EH (cell line): ENCODE measurements at places on chromosomes 5 and 9.

DNA sequence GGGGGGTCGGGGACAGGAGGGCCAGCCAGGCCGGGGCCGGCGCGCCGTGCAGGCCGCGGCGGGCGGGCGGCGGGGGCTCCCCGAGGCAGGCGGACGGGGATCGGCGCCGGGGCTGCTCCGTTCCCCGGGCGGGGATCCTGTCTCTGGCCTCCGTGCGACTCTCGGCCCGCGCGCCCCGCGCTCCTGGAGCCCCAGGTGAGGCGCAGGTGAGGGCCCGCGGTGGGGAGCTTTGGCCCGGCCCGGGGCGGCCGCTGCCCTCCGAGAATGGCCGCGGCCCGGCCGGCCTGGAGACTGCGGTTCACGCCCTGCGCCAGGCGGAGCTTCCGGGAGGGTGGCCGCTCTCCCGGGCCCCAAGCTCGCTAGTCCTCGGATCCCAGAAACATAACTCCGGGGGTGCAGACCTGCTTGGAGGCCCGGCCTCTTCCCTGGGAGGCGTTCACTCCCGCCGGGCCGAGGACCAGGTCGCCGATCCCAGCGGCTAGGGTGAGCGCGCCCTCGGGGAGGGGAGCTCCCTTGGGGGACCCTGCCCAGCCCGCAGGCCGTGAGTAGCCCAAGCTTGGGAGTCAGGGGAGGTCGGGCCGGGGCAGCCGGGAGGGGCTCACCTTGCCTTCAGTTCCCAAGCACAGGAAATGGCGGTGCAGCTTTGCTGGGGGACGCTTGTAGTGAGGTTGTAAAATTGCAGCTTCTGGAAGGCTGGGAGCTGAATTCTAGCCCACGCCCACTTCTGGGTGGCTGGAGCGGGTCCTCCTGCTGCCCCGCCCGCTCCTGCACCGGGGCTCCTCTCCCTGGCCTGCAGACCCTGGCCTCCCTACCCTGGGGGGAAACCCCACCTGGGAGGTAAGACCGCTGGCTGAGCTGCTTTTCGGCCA lies 723 bp downstream of the PPP1R26 start:
- DNase-seq: peak; percentile 54

GRCh38 chr5:120252839-120253238 lies 211.3 kb upstream of the PRR16 start:
- DNase-seq: peak; percentile 31

DNA sequence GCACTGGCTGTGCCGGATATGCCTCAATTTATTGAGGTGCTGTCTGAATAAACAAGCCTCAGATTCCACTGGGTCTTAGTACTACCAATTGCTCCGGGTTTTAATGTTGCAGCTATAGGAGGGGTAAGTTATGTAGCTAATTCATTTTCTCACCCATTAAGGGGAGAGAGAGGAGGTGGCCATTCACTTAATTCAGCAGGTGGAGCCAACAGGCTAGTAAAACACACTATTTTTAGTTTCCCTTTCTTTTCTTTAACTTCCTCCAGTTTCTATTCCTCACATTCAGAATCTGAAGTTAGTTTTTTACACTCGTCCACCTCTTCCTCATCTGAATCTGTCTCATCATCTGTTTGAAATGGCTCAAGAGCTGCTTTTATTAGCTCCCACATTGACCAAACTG lies 105.6 kb upstream of the CDH10 start:
- no peak for DNase-seq

- no peak for DNase-seq
Measured at GRCh38 chr9:87657893-87658292, 68.0 kb upstream of the CTSL start.

DNA sequence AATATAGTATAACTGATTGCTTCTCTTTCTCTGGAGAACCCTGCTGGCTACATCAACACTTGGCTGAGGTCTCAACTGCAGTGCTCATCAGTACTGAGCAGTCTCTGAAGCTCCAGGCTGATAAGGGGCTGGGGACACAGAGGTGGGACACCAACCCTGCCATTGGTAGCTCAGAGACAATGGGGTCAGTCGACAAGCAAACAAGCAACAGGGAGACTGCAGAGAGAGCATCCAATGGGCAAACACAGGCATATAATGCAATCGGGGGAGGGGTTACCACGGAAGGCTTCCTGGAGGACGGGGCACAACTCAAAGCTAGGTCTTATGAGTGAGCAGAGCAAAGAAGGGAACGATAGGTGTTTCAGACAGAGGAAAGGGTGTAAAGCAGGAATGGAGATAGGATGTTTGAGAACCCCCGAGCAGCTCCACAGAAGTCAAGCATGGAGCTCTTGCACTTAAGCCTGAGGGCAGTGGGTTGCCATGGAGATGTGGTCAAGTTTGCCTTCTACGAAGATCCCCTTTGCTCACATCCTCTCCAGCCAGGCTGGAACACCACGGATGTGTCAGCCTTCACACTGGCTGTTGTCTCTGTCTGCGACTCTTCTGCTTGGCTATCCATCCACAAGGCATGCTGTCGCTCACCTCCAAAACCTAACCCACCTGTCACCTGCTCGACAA lies 21.5 kb upstream of the AKNA start:
- peak; percentile 91 for DNase-seq

DNA sequence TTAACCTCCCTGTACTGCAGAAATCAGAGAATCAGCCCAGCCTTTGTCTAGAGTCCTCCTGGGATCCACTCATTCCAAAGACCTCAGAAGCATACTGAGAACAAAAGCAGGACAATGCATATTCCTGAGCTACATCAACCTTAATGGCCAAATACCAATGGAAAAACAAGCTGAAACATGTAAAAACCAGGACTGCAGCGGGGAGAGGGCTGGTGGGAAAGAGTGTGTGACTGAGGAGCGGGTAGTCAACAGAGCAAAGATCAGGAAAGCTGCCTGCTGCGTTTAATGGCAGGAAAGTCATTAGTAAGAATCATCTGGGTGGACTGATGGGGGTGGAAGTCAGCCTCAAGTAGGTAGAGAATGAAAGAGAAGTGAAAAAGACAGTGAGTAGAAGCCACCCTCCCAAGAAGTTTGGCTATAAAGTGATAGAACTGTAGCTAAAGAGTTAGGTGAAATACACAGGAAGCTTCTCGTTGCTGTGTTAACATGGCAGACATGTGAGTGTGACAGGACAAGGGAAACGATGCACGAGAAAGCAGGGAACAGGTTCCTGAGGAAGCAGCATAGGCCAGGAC lies 88.1 kb downstream of the OTULIN start:
- DNase-seq: no peak

- no peak for DNase-seq
Measured at GRCh38 chr9:5632540-5632939, 3.6 kb downstream of the RIC1 start.

DNA sequence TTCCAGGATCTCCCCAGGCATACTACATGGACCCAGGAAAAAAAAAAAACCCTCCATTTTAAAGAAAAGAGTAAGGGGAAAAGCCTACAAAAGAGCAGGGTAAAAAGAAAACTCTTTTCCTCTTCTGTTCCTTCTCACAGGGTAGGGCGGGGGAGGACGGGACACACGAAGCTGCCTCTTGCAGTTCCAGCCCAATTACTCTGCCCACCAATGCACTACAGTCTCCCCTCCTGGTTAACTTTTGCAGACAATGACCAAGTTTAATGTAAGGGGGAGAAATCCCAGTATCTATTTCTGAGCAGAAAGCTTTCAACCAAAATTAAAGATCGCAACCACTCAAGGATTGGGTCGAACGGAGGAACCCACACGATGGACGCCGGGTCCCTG lies 1.3 kb downstream of the BRD3 start:
- peak; percentile 37 for DNase-seq

GRCh38 chr5:172509405-172509781 lies 55.1 kb upstream of the SH3PXD2B start:
- DNase-seq: no peak

DNA sequence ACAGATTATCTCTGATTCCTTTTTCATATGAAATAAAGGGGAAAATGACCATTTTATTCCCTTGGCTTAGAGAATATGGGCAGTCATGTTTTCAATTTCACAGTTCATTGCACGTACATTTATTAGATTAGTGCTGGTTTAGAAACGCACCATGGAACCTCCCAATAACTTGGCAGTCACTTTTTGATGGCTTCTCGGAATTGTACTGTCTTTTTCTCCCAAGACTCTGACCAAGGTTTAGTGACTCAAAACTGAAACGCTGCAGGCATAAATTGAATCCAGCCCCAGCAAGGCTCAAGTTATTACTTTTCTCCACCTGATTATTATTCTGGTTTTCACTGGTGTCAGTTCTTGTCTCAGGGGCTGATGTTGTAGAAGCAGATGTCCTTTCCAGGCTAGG lies 55.6 kb upstream of the EGFLAM start:
- DNase-seq: no peak

- peak; percentile 52 for DNase-seq
Measured at GRCh38 chr9:72315510-72316311, 49.3 kb downstream of the ZFAND5 start.

DNA sequence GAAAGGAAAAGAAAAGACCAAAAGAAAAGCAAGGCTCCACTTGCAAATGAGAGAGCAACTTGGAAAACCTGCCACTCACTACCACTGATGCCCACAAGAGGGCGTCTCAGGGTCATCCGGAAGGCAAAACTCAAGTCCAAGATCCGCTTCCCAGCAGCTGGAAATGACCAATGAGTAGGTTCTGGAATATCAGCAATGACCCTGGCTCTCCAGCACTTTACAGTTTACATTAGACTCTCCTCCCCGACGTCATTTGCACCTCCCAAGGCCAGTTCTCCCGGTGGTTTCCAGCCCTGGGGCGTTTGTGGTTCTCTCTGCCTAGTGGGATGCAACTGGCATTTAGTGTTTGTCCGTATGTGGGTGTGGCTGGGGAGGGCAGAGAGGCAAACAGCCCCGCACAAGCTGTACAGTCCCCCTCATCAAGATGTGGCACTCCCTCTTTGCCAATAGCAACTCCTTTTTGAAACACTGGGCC lies 193.8 kb upstream of the ZNF618 start:
- peak; percentile 87 for DNase-seq
